H1 (cell line): ENCODE measurements at places on chromosomes 6 and 20. TPM values are rescaled to one million over a fixed set of nuclear protein-coding genes. Genes with fewer than 3 reads are reported as not detected.

DNA sequence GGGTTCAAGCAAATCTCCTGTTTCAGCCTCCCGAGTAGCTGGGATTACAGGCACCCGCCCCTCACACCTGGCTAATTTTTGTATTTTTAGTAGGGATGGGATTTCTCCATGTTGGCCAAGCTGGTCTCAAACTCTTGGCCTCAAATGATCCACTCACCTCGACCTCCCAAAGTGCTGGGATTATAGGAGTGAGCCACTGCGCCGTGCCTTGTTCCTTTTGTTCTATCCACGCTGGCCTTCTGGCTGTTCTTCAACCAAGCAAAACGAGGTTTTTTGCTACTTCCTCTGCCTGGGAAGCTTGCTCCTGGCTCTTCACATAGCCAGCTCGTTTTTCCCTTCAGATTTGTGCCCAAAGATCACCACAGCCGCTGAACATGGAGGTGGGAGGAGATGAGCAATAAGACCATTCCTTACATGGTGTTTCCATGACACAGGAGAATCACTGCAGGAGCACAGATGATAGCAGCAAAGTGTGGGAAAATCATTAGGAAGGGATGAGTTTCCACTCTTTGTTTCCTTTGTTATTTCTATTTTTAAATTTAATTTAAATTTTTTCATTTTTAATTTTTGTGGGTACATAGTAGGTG lies 201.0 kb upstream of the ZNF217 start:
- DNase-seq = no peak

- no peak for DNase-seq
These were observed 116.0 kb upstream of the FOXA2 start for GRCh38 chr20:22700367-22700766.

- DNase-seq = no peak
These were observed 14.5 kb downstream of the VSTM2L start for GRCh38 chr20:37917461-37917860.

DNA sequence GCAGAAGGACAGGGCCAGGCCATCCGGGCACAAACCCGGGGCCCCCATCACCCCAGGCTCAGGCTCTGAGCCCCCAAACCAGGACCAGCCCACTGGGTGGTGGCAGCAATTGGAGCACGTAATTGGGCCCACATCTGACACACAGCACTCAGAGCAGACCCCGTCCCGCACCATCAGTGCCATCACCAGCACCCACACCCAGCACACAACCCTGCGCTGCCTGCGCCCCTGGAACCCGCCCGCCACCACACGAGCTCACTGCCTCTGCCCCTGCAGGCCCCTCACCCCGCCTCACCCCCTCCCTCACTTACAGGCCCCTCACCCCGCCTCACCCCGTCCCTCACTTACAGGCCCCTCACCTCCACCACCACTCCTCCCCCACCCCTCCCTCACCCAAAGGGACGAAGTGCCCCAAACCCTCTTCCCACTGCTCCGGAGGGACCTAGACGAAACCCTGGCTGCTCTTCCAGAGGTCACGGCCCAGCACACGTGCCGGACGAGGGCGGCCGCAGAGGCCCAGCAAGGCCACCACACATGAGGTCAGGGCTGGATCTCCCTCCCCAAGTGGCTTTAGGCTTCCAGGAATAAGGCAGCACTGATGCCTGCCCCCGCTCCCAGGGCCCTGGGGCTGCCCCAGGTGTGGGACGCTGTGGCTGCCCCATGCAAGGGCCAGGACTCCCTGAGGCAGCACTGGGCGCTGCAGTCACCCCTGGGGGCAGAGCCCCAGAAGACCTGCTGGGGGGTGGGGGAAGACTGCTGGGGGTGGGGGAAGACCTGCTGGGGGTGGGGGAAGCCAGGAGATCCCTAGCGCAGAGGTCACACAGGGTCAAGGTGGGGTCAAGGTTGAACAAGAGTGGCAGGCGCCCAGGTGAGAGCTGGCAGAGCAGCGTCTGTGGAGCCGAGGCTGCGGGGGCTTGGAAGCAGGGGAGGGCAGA lies 22.4 kb downstream of the KCNQ2 start:
- DNase-seq = no peak

GRCh38 chr20:2144850-2145249 lies 43.2 kb downstream of the STK35 start:
- no peak for DNase-seq

BEND6 gene
- 0.53 and 0.71 TPM in 2 replicates for polyA plus RNA-seq

DNA sequence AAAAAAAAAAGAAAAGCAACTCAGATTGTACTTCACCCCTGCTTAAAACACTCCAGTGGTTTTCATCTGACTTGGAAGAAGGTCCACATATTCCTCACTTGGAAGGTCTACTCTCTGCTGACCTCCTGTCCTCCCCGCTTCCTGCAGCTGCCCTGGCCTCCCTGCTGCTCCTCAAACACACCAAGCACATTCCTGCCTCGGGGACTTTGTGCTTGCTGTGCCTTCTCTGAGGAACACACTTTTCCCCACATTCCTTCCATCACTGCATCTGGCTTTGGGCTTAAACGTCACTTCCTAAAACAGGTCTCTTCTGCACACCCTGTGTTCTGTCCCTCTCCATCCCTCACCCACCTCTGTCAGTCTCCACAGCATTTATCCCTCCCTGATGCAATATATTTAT lies 4.9 kb upstream of the PDYN start:
- DNase-seq = no peak

GRCh38 chr20:46938434-46938833 lies 43.8 kb downstream of the EYA2 start:
- DNase-seq = no peak

- no peak for DNase-seq
These were observed 807 bp downstream of the LKAAEAR1 start for GRCh38 chr20:64083378-64083803.

DNA sequence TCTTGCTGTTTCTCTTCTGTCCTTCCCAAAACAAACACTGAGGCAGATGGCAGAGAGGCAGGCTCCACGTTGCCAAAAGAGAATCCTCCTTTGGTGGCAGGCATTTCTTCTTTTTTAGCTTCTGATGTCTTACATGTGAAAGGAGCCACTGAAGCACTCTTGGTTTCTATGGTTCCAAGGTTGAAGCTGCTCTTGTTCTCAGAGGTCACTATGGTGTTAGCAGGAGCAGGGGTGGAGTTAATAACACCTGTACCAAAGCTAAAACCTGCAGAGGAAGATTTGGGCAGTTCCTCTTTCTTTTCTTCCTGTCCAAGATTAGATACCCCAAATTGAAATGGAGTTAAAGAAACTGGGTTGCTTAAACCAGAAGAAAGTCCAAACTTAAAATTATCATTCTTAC lies 28.8 kb downstream of the FAM8A1 start:
- DNase-seq = no peak

DNA sequence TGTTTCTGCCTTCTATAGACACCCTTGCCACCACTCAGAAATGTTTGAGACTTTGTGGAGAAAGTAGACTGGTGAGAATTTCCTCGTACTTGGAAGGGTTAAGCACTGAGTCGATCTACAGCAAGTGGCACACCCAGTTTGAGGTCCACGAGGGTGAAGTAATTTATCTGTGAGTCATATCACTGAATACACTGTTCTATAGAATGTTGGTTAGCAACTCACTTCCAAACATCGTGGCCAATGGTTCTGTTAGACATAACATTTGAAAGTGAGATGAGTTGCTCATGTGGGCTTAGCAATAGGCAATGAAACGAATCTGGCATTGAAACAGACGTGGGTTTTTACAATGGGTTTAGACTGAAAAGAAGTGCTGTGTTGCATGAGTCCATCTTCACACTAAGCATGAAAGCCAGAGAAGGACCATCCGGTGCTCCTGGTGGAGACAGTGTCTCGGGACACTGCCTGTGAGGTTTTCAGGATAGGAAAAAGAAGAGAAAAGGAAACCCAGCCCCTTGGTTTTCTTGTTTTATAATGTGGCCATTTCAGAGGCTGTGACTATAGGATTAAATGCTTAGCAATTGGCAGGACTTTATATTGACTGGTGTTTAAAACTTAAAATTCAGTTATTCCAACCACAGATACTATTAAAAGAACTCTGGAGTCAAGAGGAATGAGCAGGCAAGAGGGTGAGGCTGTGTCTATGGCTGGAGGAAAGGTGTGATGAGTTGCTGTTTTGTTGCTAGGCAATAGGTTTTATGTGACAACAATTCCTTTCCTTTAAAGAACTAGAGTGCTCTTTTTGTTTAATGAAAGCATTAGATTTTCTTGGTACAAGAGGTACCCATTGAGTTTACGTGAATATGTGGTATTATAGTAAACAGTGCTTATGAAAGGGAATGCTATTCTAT lies 31.0 kb upstream of the EZR start:
- DNase-seq = no peak

CLDN20 gene
- not detected in 2 replicates for polyA plus RNA-seq

DYNLT2 gene
- polyA plus RNA-seq = 0.48 and 0.74 TPM in 2 replicates

- DNase-seq = no peak
These were observed 199.0 kb downstream of the KCNQ5 start for GRCh38 chr6:72820906-72821305.

TBXT gene
- 0.18 and 0.52 TPM in 2 replicates for polyA plus RNA-seq

PPIL6 gene
- 0.19 and 0.42 TPM in 2 replicates for polyA plus RNA-seq

- no peak for DNase-seq
These were observed 38.0 kb upstream of the HIVEP1 start for GRCh38 chr6:11974089-11974488.

MICB gene
- 19.7 and 25.3 TPM in 2 replicates for polyA plus RNA-seq
